Omental fat pad (tissue), 4 donors: ENCODE measurements at places on chromosomes 16 and 17. TPM values are rescaled to one million over a fixed set of nuclear protein-coding genes. Genes with fewer than 3 reads are reported as not detected.

GRCh38 chr16:54335230-54335629 lies 48.6 kb upstream of the IRX3 start:
- DNase-seq, result no peak

GRCh38 chr16:20853143-20853542 lies 46.8 kb downstream of the REXO5 start:
- no peak for DNase-seq

Gene CACNG3
- total RNA-seq, result not detected

DNA sequence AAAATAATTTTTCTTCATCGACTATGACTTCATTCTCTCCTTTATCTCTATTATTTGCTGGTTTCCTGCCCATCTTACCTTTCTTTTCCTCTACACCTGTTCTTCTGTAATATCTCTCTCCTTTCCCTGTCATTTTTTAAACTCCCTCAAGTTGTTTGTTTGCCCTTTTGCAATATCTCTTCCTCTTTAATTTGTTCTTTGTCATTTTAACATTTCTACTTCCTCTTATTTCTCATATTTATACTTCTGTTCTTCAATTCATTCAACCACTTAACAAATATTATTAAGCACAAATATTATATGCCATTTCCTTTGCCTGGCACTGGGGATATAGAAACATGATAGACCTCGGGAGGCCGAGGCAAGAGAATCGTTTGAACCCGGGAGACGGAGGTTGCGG lies 22.6 kb downstream of the MAP3K3 start:
- DNase-seq, result no peak

Gene TPSAB1
- 35.6 TPM for total RNA-seq

Gene AGRP
- total RNA-seq, result not detected

Gene NFATC3
- total RNA-seq, result 47.8 TPM

Gene GFAP
- 2.5 TPM for total RNA-seq

- DNase-seq, result no peak
These were observed 28.9 kb downstream of the CPSF4L start for GRCh38 chr17:73232587-73233373.

DNA sequence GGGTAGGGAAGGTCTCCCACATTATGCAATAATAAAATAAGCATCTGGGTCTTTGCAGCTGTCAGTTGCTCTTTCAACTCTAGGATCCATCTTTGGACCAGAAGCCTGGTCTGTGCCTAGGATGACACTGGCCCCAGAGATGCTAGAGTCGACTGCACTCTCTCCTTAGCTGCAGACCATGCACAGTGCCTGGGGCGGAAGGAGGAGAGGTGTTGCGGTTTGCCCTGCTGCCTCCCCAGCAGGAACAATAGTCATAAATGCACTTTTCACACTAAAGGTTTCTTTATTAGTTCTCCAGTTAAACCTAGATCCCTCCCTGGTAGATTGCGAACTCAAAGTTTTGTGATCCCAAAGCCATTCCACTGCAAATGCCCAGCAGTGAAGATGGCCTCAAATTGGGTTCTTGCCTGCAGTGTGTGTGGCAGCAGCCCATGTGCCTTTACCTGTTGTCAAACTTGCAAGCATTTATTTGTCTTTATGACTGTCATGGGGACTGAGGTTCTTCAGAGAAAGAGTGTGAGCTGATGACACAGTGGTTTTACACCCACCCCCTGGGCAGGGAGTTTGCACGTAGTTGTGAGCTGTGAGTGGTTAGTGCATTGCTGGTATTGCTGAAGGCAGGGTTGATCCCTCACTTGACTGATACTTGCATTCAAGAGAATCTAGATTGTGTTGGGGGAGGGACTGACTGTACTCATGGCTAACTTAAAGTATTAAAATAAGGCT lies 10.3 kb downstream of the ATXN1L start:
- no peak for DNase-seq

DNA sequence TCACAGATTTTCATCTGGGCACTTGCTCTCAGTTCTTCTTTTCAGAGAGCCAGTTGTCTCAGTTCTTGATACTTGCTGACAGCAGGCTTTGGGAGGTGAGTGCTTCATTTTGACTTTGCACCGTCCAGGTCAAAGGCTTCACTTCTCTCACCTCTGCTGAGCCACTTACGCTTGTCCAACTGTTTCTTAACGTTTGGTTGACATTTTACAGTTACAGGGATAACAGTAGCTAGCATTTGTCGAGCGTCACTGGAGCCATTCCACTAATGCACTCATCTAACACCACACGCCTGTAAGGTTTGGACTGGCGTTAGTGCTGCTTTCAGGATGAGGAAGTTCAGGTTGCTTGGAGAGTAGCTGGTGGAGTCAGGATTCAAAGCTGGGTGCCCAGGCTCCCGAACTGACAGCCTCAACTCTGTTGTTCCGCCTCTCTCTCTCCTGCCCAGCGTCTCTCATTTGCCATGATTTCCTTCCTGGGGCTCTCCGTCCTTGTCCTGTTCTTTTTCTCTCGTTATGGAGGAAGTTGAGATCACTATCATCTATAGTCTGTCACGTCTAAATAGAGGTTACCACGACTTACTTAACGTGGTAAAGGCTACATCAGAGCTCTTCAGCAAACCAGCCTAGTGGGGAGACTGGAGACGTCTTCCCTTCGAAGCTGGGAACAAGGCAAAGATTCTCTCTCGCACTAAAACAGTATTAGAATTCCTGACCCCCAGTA lies 220.8 kb downstream of the RPTOR start:
- no peak for DNase-seq

GRCh38 chr17:16019347-16019746 lies 19.7 kb downstream of the TTC19 start:
- no peak for DNase-seq

GRCh38 chr17:35245196-35245486 lies 2.3 kb downstream of the SLFN5 start:
- DNase-seq, result no peak

GRCh38 chr16:78504401-78504851 lies 405.0 kb downstream of the WWOX start:
- peak; percentile 39 for DNase-seq

Gene SDR42E2
- total RNA-seq, result not detected

- no peak for DNase-seq
These were observed 50.4 kb upstream of the BCAR1 start for GRCh38 chr16:75301804-75302203.

GRCh38 chr17:75266316-75267152 lies 4.5 kb downstream of the MIF4GD start:
- no peak for DNase-seq

Gene ADAM11
- total RNA-seq, result 0.72 TPM
